ENCODE measurements at places on chromosomes 6 and 20.

DNA sequence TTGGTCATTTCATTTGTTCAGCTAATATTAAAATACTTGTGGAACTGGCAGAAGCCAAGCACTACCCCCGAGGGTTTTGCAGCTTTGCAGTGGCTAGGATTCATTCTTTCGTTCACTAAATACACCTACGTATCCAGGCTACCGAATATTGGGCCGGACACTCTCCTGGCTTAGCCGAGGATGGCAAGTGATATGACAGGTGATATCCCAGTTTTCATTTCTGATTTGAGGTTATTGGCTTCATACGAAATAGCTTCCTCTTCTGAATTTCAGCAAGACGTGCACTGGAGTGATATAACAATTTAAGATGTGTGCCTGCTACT, 536 bp upstream of the MTFR2 start:
- no peak for DNase-seq

DNA sequence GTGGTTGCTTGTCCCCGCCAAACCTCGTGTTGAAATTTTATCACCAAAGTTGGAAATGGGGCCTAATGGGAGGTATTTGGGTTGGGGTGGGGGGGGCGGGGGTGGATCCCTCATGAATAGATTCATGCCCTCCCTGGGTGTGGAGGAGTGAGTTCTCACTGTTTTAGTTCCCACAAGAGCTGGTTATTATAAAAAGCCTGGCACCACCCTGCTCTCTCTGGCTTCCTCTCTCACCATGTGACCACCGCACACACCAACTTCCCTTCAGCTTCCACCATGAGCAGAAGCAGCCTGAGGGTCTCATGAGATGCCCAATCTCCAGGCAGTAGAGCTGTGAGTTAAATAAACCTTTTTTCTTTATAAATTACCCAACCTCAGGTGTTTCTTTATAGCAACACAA, 111.3 kb downstream of the PRDM1 start:
- no peak for DNase-seq

DNA sequence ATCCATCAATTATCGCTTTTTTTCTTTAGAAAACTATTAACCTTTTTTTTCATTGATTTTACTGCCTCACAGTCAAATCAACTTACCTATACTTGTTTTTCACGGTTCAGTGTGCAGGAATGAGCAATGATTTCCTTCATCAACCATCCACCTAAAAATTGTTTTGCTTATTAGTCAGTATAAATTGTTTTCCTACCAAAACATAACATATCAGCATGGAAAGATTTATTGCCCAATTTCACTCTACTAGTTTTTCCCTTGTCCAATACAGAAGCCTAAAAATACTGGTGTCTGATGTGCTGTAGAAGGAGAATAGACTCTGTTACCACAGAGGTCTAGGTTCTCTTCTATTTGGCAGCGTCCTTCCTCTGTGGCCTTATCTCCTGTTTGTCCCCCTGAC, 558.2 kb upstream of the CITED2 start:
- DNase-seq: no peak

GRCh38 chr20:17281478-17281877, 54.6 kb downstream of the PCSK2 start:
- DNase-seq: no peak
